ENCODE measurements at places on chromosomes 4 and X. TPM values are rescaled to one million over a fixed set of nuclear protein-coding genes. Genes with fewer than 3 reads are reported as not detected.

GRCh38 chr4:159341522-159341921, 238.6 kb downstream of the RAPGEF2 start:
- no peak for DNase-seq
- H3K36me3 ChIP-seq = peaks cover 23% of the 10 kb centered on the region
- no peaks in the 10 kb centered on the region for H3K4me1 ChIP-seq
- no peak overlapping the region for H3K27ac ChIP-seq
- no peak overlapping the region for H3K4me3 ChIP-seq

GRCh38 chr4:180106122-180106521, 2137.1 kb upstream of the TENM3 start:
- no peak for DNase-seq
- no peaks in the 10 kb centered on the region for H3K27me3 ChIP-seq
- H3K27ac ChIP-seq = no peak overlapping the region
- no peaks in the 10 kb centered on the region for H3K36me3 ChIP-seq
- H3K4me1 ChIP-seq = no peaks in the 10 kb centered on the region

BGN gene
- 13.3 TPM for total RNA-seq

GIMD1 gene
- not detected for total RNA-seq

CFAP99 gene
- not detected for total RNA-seq

DNA sequence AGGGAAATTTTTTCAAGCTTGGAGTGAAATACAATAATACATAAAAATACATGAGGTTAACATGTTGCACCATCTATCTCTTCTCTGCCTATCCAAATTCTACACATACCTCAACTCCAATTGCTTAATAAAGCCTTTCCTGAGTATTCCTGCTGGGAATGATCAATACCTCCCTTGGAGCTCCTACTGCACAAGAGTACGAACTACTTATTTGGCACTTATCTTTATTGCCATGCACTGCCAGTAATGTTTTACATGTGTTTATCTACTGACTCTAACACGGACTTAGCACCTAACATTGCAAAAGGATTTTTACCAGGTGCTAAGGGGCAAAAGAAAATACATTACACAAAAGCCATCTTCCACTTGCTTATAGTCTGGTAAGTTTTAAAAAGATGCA, 80.2 kb downstream of the ADGRA3 start:
- no peaks in the 10 kb centered on the region for H3K27me3 ChIP-seq
- H3K27ac ChIP-seq = no peak overlapping the region
- H3K4me1 ChIP-seq = no peaks in the 10 kb centered on the region
- no peak for DNase-seq
- H3K36me3 ChIP-seq = peaks cover 3% of the 10 kb centered on the region

SLC25A53 gene
- 18.3 TPM for total RNA-seq

GPRASP1 gene
- total RNA-seq = 23.5 TPM

DNA sequence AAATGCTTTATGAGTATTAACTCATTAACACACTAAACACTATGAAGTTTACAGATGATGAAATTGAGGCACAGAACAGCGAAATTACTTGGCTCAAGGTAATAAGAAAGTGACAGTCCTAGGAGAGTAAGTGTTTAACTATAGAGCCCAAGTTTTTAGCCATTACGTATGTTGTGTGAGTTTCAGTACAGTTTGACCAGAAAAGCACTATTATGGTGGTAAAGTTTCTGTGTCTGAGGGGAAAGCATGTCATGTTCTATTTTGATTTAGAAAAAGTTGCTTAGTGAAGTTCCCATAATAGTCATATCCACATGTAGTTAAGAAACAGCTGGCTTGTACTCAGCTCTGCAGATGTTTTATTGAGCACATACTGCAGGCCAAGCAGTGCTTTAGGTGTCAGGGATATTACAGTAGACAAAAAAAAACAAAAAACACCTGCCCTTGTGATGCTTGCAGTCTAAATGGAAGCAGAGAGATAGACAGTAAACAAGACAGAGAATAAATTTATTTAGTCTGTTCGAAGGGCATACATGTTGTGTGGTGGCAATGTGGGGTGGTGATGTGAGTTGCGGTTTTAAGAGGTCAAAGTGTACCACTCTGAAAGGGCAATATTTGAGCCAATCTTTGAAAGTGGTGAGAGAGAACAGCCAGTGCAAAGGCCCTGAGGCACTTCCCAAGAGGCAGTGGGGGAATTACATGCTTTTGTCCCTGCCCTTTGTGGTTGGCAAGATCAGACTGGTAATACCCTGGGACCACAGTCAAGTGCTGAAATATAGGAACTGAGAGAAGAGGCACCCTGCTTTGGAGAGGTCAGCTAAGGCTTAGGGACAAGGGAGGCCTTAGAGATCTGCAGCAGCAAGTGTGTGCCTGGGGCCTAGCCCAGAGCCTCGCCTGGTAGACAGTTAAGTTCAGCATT, 6.2 kb downstream of the TMEM131L start:
- H3K27me3 ChIP-seq = no peaks in the 10 kb centered on the region
- H3K27ac ChIP-seq = no peak overlapping the region
- no peak for DNase-seq
- peaks cover 44% of the 10 kb centered on the region for H3K4me1 ChIP-seq
- H3K36me3 ChIP-seq = peaks cover 18% of the 10 kb centered on the region

ARSJ gene
- 11.9 TPM for total RNA-seq

GRCh38 chr4:40750461-40751258, 905 bp downstream of the NSUN7 start:
- no peaks in the 10 kb centered on the region for H3K36me3 ChIP-seq
- peak overlapping the region; percentile 45 for H3K27ac ChIP-seq
- no peaks in the 10 kb centered on the region for H3K27me3 ChIP-seq
- no peaks in the 10 kb centered on the region for H3K4me1 ChIP-seq
- H3K4me3 ChIP-seq = peak overlapping the region; percentile 58
- no peak for DNase-seq

- H3K4me1 ChIP-seq = no peaks in the 10 kb centered on the region
- no peak for DNase-seq
- H3K27ac ChIP-seq = no peak overlapping the region
- H3K4me3 ChIP-seq = no peak overlapping the region
- H3K36me3 ChIP-seq = no peaks in the 10 kb centered on the region
- no peaks in the 10 kb centered on the region for H3K27me3 ChIP-seq
Measured at GRCh38 chr4:124633285-124633941, 79.1 kb downstream of the ANKRD50 start.

Measured in sigmoid colon (tissue), 7 donors.